NCI-H345 (cell line): ENCODE measurements at places on chromosomes 5 and 9.

DNA sequence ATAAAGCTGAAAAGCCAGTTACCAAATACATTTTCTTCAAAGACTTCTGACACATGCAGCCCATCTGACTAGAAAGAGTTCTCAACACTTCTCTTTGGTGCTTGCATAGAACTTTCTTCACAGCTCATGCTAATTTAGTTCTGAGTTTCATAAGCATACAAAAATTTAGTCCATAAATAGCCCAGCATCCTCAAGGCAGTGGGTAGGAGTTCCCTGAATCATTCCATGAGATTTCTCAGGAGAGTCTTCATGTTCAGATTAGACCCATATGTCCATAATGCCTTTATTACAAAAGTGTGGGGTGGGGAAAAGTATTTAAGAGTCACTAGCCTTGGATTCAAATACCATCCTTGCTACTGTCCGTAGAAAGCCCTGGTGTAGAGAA lies 290.2 kb upstream of the RGMB start:
- no peak for DNase-seq

GRCh38 chr9:116685166-116685565 lies 1.9 kb upstream of the TRIM32 start:
- no peak for DNase-seq

GRCh38 chr9:128877852-128878251 lies 3.9 kb downstream of the KYAT1 start:
- no peak for DNase-seq

- no peak for DNase-seq
Observed at GRCh38 chr9:3898461-3899218, 372.8 kb upstream of the RFX3 start.

DNA sequence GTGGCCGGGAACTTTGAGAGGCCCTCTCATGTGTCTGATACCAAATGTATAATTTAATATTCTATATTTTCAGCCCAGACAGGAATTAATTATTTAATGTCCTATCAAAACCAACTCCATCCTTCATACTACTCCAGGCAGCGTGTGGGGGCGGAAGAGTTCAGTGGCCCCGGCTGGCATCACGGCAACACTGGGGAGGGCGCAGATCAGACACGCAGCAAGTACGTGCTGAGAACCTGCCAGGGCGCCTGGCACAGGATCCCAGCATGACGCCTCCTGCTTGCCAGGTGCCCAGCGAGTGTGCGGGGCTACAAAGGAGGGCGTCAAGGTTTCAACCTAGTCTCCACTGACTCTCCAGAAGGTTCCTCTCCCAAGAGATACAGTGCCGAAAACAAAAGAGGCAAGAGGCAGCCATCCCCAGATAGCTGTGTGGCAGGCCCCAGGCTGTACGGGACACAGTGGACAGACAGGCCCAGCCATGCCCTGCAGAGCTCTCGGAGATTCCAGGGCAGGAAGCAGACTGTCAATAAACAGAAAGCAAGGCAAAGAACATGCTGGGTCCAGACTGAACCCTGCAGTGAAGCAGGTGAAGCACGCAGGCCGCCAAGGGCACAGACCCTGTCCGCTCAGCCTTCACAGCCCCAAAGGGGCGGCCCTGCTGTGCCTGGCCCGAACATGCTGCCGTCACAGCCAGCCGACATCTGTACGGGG lies 110.3 kb downstream of the VAV2 start:
- DNase-seq = peak; percentile 79

- no peak for DNase-seq
Observed at GRCh38 chr5:10699987-10700386, 61.0 kb downstream of the DAP start.

DNA sequence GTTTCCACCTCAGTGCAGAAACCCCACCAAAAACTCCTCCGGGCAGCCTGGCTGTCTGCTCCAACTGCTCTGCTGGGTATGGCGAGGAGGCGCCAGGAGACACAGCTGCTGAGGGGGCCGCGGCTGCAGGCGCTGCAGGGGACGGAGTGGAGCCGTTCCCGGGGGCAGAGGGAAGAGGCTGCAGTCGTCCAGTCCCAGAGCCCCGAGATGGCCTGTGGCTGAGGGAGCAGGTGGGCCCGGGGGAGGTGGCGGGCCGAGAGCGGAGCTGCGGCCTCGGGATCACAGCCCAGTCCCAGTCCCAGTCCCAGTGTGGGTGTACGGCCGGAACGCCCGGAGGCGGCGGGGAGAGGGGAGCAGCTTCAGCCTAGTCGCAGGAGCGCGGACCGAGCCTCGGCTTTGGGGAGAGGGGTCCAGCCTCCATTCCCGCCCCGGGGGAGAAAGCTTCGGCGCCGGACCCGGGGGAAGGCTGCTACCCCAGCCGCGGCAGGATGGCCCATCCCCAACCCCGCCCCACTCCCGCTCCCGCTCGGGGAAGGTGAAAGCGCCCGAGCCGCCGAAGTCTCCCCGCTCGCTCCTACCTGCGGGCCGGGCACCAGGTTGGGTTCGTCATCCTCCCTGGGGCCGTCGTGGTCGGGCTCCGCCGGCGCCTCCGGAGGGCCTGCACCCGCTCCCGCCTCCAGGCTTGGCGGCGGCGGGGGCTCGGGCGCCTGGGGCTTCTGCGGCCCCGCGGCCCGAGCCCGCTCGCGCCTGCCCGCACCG lies 513 bp downstream of the FAM193B start:
- DNase-seq = peak; percentile 41

- DNase-seq = no peak
Observed at GRCh38 chr5:175115831-175116230, 328.2 kb downstream of the DRD1 start.

- DNase-seq = peak; percentile 91
Observed at GRCh38 chr9:77015327-77016048, 4.0 kb upstream of the FOXB2 start.

DNA sequence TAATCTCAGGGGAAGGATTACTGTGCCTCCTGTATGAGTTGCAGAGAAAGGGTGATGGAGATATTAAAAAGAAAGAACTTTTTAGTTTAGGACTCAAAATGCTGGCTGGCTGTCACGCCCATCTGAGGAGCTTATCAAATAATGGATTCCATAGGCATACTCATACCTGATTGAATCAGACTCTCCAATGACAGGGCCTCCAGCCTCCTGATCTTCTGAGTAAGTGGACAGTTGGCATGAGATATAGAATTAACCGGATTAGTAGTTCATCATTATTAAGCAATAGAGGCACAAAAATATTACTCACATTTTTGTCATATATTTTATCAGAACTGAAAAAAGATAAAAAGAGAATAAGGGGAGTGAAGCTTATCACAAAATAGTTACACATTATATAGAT lies 157.0 kb upstream of the RASA1 start:
- DNase-seq = no peak

- DNase-seq = no peak
Observed at GRCh38 chr9:93255994-93256877, 72.3 kb downstream of the WNK2 start.

- DNase-seq = no peak
Observed at GRCh38 chr5:121199216-121199999, 652.3 kb upstream of the FTMT start.

- DNase-seq = no peak
Observed at GRCh38 chr9:15132091-15132490, 174.9 kb downstream of the TTC39B start.

- DNase-seq = peak; percentile 74
Observed at GRCh38 chr9:34417734-34418133, 40.6 kb downstream of the FAM219A start.

- no peak for DNase-seq
Observed at GRCh38 chr5:127331890-127332649, 41.5 kb downstream of the MEGF10 start.

- peak; percentile 40 for DNase-seq
Observed at GRCh38 chr5:125274938-125275724, 528.7 kb upstream of the ZNF608 start.

GRCh38 chr5:14270209-14270702 lies 127.1 kb downstream of the TRIO start:
- DNase-seq = peak; percentile 43

DNA sequence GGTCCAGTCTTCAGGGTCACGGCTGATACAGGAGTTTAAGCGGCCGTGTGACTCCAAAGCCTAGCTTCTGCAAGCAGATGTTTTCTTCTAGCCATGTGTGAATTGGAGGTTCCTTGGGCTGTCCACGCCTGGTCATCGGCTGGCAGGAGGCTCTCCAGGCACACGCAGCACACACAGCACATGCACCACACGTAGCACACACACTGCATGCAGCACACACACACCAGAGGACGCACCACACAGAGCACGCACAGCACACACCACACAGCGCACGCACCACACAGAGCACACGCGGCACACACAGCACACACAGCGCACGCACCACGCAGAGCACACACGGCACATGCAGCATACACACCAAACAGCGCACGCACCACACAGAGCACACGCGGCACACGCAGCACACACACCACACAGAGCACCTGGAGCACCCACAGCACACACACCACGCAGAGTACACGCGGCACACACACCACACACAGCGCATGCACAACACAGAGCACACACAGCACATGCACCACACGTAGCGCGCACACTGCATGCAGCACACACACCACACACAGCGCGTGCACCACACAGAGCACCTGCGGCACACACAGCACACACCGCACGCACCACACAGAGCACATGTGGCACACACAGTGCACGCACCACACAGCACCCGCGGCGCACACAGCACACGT lies 234.3 kb downstream of the FANCC start:
- no peak for DNase-seq

DNA sequence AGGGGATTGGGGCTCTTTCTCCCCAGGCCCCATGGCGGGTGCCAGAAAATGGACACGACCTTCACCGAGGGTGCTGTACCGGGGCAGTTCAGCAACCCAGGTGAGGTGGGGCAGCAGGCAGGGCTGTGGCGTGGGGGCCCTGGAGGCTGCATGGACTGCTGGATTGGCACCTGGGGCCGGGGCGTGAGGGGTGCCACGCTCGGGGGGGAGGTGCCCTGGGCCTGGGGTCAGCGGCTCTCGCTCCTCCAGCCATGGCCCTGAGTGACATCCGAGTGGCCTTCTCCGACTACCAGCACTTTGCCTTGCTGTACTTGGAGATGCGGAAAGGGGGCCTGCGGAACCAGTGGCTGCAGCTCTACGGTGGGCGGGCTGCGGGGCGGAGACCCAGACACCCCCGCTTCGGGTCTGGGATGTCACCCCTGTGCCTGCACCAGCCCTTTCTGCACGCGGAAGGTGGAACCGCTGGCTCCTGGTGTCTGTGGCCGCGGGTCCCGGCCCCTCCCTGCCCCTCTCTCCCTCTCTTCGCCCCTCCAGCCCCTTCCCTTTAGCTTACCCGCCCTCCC lies 1.8 kb downstream of the LCNL1 start:
- DNase-seq = no peak

- DNase-seq = no peak
Observed at GRCh38 chr5:54743997-54744788, 226.6 kb downstream of the SNX18 start.
